ENCODE measurements at places on chromosomes 4 and X.
A peak's percentile ranks its signal among the peaks of the same experiment; 100 is the strongest.

GRCh38 chr4:104382961-104383360 lies 111.7 kb downstream of the CXXC4 start:
- DNase-seq: no peak

GRCh38 chr4:145881576-145881975 lies 57.0 kb downstream of the ZNF827 start:
- DNase-seq: no peak

- no peak for DNase-seq
These were observed 15.3 kb downstream of the UGT2B15 start for GRCh38 chr4:68654946-68655721.

DNA sequence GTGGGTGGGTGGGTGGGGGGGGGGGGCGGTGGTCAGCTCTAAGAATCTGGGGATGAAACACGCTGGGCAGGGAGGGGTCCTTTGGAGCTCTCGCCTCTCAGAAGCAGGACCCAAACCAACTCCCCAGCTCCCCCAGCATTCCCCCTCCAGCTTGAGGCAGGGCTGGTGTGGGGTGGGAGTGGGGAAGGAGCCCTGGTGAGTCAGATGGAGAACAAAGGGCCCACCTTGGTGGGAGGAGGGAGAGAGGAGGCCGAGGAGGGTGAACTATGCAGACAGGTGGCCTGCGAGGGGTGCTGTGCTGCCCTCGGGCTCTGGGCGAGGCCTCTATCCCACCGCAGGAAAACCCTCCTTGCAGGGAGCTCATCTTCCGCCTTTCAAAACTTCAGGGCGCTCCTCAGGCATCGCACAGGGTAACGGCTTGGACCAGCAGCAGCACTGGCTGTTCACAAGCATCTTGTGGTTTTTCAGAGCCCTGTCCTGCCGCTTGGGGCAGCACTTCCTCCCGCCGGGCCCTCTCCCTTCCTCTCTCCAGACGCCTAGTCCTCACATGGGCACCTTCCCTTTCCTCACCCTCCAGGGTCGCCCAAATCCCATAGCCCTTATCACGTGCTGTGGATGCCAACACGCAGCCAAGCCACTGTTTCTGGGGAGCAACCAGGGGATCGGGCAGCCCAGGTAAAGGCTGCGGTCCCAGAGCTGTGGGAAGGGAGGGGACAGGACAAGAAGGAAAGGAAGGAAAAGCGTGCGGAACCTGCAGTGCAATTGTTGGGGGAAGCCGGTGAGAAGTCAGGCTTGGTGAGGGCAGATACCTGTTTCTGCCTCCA lies 34.0 kb upstream of the GRPEL1 start:
- peak; percentile 80 for DNase-seq

- no peak for DNase-seq
These were observed 27.6 kb downstream of the PHEX start for GRCh38 chrX:22059775-22060174.

- no peak for DNase-seq
These were observed 44.9 kb downstream of the TIGD4 start for GRCh38 chr4:152734699-152735050.

DNA sequence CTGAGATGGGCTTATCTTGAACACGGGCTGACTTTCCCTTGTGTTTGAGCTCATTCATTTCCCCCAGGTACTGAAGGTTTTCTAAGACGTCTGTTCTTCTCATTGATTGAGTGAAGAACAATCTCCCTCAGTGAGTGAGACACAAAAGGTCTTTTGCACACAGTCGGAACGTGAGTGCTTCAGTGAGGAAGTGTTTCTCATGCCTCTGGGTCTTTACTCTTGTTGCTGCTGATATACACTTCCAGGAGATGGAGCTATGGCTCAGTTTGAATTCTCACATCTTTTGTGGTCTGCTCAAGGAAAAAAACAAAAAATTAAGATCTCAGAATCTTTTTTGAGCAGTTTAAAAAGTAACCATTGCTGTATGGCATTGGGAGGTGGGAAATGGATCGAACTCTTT lies 981.9 kb upstream of the TENM3 start:
- DNase-seq: no peak

GRCh38 chr4:83618431-83618830 lies 82.5 kb downstream of the GPAT3 start:
- no peak for DNase-seq

DNA sequence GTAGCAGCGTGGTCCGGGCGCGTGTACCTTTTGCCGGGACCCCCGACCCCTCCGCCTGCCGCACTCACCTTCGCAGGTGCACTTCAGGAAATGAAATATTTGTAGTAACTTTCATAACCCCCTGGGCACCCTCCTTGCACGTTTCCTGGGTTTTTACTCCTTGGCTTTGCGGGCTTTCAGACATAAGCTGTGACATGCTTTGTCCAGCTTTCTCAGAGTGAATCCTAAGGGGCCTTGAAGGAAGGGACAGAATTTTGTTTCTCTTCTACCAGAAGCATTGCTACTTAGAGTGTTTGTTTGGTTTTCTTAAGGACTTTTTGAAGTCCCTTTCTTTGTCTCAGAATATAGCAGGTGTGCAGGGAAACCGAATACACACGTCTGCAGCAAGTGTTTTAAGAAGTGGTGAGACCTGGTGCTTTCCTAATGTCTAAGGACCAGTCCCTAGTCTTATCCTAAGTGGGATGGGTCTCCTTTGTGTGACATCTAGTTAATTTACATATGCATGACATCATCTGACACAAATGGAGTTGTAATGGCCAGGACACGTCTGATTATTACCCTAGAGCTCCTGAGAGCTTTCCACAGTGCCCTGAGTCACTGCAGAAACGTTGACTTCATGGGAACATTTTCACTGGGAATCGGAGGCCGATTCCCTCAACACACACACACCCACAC lies 1.3 kb downstream of the FAM149A start:
- DNase-seq: no peak

DNA sequence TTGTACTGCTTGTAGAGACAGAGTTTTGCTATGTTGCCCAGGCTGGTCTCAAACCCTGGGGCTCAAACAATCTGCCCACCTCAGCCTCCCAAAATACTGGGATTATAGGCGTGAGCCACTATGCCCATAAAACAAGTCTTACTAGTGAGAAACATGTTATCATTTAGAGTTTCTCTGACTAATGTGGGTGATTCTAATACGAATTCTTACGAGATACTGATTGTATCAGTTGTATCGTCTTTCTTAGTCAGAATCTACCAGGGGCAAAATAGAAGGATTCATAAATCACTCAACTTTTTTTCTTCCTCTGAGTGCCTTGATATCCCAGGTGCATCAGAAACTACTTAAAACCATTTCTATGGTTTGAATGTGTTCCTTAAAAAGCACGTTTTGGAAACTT lies 14.4 kb upstream of the NMU start:
- DNase-seq: no peak

DNA sequence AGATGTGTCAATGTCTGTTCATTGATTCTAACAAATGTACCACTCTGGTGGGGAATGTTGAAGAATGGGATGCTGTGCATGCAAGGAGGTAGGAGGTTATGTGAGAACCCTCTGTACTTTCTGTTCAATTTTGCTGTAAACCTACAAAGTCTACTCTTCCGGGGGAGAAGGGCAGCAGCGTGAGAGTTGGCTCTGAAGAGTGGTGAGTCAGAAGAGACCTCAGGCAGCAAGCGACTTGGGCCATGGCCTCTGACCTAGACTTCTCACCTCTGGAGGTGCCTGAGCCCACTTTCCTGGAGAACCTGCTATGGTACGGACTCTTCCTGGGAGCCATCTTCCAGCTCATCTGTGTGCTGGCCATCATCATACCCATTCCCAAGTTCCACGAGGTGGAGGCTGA lies 26.7 kb downstream of the MANBA start:
- DNase-seq: no peak

GRCh38 chrX:128728943-128729342 lies 676.7 kb upstream of the ACTRT1 start:
- DNase-seq: no peak

- no peak for DNase-seq
These were observed 46.5 kb downstream of the CPZ start for GRCh38 chr4:8639021-8639420.

DNA sequence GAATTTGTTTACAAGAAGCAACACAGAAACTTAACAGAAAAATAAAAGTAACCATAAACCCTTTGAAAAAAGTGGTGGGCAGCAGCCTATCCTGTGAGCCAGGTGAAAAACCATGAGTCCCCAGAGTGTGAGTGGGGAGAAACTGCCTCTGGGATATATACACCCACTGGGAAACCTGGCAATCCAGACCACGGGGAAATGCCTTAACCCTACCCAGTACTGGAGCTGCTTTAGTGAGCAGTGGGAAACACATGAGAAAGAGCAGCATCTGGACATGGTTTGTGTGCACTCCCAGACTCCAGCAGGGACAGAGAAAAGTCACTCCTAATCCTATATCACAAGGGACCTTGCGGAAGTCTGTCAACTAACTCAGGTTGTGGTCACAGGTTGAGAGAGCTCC lies 39.4 kb downstream of the UGT2A2 start:
- DNase-seq: no peak

DNA sequence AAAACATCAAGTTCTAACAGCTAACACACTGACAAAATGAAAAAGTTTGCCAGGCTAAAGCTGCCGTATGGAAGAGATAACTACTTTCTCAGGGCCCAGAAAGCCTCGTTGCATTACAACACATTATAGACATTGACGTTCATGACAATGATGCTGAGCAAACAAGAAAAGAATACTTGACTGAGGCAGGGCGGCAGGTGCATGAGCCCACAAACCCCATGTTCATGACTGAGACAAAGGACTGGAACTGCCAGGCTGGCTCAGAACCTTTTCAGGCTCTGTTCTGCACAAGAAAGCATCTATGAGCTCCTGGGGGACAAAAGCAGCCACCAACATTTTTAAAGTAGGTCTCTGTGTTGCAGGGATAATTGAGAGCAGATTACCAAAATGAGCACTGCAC lies 13.6 kb downstream of the TLR6 start:
- DNase-seq: no peak

GRCh38 chr4:186144198-186144945 lies 39.9 kb downstream of the FAM149A start:
- DNase-seq: no peak

GRCh38 chr4:107366900-107367299 lies 330.8 kb upstream of the DKK2 start:
- no peak for DNase-seq

DNA sequence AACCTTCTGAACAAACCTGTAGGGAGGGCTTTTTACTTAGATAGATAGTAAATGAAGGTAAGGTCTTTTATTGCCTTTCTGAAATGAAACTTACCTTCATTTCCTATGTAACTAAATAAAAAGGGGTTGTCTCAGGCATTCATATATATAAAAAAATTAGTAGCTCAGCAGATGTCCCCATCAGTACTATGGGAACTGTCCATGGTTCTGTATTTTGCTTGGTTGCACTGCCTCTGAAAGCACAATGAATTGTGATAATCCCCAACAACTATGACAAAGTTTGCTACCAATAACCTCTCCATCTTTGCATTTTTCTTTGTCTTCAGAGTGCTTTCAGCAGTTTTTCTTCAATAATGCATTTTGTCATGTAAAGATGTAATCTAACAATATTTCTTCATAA lies 222.4 kb downstream of the SLIT2 start:
- DNase-seq: no peak

- DNase-seq: no peak
These were observed 50.5 kb downstream of the KCNIP4 start for GRCh38 chr4:21898101-21898500.

GRCh38 chrX:48683411-48683982 lies at the start of gene WAS:
Gene WAS (plus strand): TSS chrX:48683799. CDS start chrX:48683854, 55 bp downstream.
- DNase-seq: no peak

DNA sequence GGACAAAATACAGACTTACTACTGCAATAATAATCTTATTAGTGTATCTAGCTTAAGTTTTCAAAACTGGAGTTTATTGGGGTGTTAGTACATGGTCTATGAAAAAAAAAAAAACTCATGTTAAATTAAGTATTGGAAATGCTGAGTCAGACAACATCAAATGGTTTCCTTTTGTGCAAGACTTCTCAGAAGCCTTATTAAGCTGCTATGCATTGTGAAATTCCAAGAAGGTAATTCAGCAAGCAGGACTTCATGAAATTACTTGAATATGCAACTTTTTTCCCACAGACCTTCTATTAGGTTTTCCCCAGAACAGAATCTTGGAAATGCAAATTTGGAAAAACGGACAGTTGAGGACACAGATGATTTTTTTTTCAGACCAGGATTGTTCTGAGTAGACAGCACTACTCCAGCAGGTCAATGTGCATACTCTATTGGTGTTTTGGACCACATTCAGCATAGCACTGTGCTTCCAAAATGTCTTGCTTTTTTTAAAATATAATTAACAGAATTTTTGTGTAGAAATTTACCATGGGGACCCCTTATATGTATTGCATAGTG lies 568.8 kb upstream of the TENM3 start:
- no peak for DNase-seq

GRCh38 chr4:1501754-1502500 lies 95.7 kb upstream of the NKX1-1 start:
- no peak for DNase-seq

DNA sequence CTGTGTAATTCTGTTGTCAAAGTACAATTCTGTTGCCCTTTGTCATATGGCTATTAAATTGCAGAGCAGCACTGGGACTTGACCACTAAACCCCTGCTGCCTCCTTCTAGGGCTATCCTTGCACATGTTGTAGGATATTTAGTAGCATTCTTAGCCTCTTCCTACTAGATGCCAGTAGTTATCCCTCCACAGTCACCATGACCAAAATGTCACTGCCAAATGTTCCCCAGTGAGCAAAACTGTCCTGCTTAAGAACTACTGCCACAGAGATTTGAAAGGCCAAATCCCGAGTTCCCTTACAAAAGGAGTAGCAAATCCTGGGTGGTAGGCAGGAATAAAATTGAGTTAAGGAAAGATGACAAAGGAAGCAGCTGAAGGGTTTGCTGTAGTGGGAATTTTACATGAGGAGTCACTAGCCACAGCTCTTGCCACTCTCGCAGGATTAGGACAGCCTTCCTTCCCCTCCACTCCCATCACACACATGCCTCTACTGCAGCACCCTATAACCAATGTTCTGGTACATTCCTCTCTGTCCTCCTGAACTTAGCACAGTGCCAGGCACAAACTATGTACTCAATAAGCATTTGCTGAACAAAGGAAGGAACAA lies 8.4 kb downstream of the APBB2 start:
- DNase-seq: no peak

GRCh38 chr4:151472711-151473110 lies 63.7 kb downstream of the FHIP1A start:
- DNase-seq: no peak

DNA sequence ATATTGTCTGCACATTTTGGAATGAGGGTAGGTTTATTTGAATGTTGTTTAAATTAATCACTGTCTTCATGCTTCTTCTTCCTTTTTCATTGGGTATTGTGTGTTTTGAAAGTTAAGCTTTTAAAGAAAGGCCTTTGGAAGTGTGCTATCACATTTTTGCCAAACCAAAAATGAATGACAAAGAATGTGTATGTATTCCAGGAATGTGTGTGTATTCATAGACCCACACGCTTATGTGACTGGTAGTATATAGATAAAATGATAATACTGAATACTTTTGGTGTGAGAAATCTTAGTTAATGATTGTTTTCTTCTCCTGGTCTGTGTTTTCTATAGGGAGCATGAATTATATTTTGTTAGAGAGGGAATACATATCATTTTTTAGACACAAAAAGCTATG lies 404.4 kb downstream of the TLL1 start:
- no peak for DNase-seq

- no peak for DNase-seq
These were observed 1105.1 kb upstream of the TENM3 start for GRCh38 chr4:181138116-181138515.

All from hippocampal formation (tissue), 2 donors.